ENCODE measurements at places on chromosomes 3 and 15.
A peak's percentile ranks its signal among the peaks of the same experiment; 100 is the strongest.

- no peak for DNase-seq
Observed at GRCh38 chr3:100706365-100706764, 2.9 kb upstream of the TFG start.

GRCh38 chr3:183188895-183189462, 26.4 kb upstream of the LAMP3 start:
- DNase-seq, result no peak

DNA sequence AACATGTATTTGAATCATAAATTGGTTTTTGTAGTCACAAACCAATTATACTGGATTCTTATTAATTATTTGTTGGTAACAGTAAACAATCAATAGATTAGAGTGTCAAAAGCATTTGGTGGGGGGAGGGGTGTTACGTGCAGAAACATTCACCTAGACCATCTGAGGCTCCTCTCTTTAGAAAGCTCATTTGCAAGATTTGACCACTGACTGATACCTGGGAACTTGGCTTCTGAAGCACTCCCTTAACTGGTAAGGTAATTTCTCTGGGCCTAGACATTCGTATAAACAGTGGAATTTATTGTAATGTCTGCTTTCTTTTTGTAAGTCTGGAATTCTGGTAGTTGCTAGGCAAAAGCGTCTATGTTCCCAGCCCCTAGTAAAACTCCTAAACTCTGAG, 243.8 kb upstream of the GBE1 start:
- DNase-seq, result no peak

DNA sequence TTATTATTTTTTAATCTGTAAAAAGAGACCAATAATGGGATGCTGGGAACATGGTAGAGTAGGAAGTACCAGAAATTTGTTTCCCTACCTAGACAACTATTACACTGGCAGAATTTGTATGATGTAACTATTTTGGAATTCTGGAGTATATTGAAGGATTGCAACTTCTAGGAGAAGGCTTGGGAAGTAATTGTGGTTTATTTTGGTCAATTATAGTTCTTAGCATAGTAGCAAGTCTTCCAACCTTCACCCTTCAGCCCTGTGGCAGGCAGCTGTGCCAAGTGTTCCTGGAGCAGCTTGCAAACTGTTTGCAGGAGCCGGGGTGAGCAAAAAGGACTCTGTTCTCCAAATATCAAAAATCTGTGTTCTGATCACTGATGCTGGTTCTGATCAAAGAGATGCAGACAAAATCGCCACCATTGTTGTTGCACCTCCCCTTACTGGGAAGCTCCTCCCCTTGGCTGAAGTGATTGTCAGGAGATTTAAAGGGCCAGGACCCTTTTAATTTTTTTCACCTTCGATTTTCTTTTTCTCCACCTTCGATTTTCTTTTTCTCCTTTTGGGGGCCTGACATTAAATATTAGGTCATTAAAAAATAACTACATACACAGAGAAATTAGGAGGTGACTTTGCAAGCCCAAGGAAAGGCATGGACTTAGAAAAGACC, 363.3 kb downstream of the SLC9A9 start:
- DNase-seq, result no peak

DNA sequence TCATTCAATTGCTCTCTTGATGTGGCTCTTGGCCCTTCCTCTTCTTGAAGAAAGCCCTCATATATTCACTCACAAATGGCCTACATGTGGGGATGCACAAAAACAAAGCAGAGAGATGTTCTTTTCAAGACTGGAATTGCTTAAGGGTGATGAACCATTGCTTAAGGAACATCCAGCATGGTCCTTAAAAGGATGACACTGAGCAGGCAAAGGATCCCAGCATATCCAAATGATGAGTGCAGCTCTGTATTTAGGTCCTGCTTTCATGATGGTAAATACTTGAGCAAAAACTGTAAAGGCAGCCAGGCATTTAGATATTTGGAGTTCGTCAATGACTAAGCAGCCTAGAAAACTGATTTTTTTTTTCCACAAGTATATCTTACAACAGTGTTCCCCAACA, 173.8 kb upstream of the ARRDC4 start:
- DNase-seq, result no peak

- DNase-seq, result no peak
Observed at GRCh38 chr3:111820651-111821050, 38.4 kb upstream of the PHLDB2 start.

DNA sequence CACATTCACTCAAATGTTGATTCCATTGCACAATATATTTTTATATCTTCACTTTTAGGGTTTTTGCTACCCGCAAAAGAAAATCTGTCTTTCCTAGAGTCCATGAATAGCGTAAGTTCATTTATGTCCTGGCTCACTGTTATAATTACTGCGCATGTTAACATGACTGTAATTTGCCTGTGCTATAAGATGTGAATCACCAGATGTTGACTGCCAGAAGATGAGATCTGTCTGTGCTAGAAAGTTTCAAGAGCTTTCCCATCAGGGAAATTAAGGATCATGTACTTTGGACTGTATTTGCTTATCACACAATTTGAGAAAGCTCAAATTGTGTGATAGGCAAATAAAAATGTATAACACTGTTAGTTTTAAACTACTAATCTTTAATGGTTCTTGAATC, 322.5 kb downstream of the CHL1 start:
- DNase-seq, result no peak

- no peak for DNase-seq
Observed at GRCh38 chr3:131277836-131278497, 103.6 kb upstream of the NUDT16 start.

DNA sequence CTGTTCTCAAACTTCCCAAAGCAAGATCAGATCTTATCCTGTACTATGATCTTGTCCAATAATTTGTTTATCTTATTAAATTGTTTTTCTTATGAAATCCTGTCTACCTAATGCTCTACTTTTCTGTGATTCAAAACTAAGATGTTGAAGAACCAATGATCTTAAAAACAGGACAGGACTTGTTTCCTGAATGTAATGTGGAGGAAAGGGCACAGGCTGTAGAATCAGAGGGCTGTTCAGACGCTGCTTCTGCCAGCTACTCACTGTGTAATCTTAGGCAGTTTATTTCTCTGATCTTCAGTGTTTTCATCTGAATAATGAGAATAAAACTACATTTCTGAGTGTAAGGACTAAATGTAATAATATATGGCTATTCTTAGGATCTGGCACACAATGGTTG, 20.1 kb upstream of the DMXL2 start:
- DNase-seq, result no peak

DNA sequence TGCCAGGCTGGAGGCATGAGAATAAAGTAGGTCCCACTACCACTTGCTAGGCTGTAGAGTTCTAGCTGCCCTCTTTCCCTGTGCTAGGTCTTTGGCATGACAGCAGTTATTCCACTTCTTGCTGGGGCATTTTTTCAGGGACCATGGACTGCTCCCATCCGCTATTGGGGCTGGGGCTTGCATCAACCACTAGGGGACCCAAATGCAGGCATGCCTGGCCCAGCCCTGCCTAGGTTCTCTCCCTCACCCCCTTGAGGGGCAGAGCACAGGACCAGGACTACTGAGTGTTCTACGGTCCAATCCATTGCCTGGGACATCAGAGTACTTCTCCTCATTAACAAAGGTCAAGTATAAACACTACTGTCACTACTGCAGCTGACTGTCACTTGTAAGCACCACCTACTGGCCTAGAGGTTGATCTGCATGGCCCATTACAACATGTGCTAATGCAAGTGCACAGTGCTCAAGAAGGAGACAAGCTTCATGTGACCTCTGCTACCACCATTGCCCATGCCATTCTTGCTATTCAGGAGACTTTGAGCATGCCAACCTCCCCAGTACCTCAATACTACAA, 270.5 kb downstream of the MBNL1 start:
- DNase-seq, result no peak

DNA sequence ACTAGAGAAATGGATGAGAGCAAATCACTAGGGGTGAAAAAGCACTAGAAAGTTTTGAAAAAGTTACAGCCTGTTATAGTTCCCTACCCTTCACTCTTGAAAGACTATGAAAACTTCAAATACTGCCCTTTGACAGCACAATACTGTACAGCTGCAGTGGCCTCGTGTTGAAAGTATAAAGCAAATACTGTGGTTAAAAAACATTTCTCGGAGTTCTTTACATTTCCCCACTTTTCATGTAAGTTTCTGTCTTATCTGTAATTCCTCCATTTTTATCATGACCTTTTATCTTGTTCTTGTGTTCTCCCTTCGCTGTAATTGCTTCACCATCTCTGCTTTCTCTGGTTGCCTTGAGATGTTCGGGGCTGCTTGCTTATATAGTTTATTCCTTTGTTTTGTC, 423.8 kb upstream of the CFAP20DC start:
- DNase-seq, result no peak

- DNase-seq, result peak; percentile 99
Observed at GRCh38 chr3:64188810-64189560, 36.3 kb downstream of the PRICKLE2 start.

GRCh38 chr3:95097493-95097892, 1034.6 kb downstream of the NSUN3 start:
- DNase-seq, result no peak
